ENCODE measurements at places on chromosomes 2 and 18.

- DNase-seq, result no peak
These were observed 2.8 kb upstream of the RAX start for GRCh38 chr18:59276047-59276446.

DNA sequence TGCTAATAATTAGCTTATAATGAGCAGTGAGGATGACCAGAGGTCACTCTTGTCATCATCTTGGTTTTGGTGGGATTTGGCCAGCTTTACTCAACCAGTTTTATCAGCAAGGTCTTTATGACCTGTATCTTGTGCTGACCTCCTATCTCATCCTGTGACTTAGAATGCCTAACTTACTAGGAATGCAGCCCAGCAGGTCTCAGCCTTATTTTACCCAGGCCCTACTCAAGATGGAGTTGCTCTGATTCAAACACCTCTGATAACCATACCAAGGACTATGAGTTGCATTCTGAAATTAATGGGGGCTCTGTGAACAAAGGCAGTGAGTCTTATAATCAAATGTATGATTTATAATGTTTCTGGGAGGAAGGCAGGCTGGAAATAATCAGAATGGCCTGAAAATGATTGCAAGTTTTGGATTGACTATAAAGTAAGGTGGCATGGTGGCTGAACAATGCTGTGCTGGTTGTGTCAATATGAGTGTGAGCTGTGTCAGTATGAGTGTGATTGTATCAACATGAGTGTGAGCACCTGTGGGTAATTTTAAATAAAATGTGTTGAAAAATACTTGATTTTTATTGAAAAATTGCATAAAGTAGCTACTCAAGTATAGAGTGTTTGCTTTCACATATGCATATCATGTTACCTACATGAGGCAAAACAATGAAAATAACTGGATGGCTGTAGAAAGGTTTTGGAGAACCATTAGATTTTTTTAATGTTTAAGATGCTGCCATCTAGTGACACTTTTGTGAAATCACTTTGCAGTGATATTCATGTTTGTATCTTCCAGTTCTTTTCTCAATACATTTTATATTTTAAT lies 103.0 kb downstream of the KYNU start:
- DNase-seq, result no peak

GRCh38 chr2:37782721-37783371 lies 111.4 kb upstream of the CDC42EP3 start:
- DNase-seq, result no peak

DNA sequence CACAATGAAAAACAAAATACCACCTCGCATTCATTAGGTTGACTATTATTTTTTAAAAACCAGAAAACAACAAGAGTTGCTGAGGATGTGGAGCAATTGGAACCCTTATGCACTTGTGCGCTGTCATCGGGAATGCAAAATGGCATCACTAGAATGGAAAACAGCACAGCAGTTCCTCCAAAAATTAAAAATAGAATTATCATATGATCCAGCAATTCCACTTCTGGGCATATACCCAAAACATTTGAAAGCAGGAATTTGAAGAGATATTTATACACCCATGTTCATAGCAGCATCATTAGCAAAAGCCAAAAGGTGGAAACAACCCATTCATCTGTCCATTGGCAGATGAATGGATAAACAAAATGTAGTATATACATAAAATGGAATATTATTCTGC lies 11.9 kb upstream of the NMUR1 start:
- DNase-seq, result no peak

DNA sequence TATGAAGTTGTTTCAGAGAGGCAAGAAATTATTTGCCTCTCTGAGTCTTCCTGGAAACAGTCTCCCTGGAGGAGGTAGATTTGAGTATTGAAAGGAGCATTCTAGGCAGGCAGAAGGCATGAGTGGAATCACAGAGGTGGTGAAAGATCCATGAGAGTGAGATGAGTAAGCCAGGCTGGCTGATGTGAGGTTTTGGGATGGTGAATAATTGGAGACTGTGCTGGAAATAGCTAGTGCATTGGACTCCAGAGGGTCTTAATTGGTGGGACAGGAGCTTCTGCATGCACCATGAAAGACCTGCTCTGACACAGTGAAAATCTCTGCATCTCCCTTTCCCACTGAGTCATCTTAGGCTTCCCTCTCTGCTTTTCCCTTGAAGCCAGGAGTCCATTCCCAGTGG lies 46.3 kb downstream of the CDC42EP3 start:
- DNase-seq, result no peak

GRCh38 chr2:203710226-203710625 lies 3.8 kb downstream of the CD28 start:
- no peak for DNase-seq
